ENCODE measurements at places on chromosomes 5 and 9. TPM values are rescaled to one million over a fixed set of nuclear protein-coding genes. Genes with fewer than 3 reads are reported as not detected.

Gene IGFBPL1
- not detected for total RNA-seq

GRCh38 chr9:70811638-70812037 is 309.8 kb downstream of the TRPM3 start:
- no peaks in the 10 kb centered on the region for H3K36me3 ChIP-seq
- H3K27ac ChIP-seq: no peak overlapping the region
- no peaks in the 10 kb centered on the region for H3K4me1 ChIP-seq
- no peak for DNase-seq

DNA sequence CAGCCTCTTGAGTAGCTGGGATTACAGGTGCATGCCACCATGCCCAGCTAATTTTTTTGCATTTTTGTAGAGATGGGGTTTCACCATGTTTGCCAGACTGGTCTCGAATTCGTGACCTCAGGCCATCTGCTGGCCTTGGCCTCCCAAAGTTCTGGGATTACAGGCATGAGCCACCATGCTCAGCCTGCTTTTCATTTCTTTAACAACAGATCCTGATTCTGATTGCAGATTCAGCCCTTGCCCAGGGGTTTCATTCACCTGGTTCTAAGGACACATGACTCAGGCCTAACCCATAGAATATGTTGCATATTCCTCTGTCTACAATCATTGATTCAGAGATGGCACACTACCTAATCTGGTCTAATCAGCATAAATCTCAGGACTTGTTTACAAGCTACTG is 56.1 kb upstream of the CCDC112 start:
- H3K4me1 ChIP-seq: no peaks in the 10 kb centered on the region
- no peak overlapping the region for H3K4me3 ChIP-seq
- no peak for DNase-seq
- H3K27me3 ChIP-seq: peaks cover 20% of the 10 kb centered on the region

DNA sequence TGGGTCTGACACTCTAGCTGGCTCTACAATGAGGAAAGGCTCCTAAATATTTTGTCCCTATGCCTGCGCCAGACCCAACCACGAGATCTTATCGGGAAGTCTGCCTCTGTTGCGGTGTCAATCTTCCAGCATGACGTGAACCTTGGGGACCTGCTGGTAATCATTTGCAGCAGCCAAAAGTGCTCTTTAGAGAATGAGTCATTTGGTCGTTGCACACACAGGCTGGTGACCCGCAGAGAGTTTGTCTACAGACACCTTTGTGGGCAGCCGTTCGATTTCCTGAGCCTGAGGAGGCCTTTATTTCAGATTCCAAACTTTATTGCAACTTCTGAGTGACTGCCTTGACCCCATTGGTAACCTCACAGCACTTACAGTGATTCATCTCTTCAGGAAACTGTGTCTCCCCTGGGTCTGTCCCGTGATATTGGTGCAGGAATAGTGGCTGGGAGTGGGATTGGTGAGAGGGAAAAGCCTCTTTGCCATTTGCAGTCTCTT is 326.1 kb downstream of the NSG2 start:
- no peaks in the 10 kb centered on the region for H3K36me3 ChIP-seq
- H3K4me1 ChIP-seq: no peaks in the 10 kb centered on the region
- no peak for DNase-seq
- no peak overlapping the region for H3K27ac ChIP-seq
- no peak overlapping the region for H3K4me3 ChIP-seq

- no peak for DNase-seq
- no peak overlapping the region for H3K27ac ChIP-seq
- H3K27me3 ChIP-seq: no peaks in the 10 kb centered on the region
- H3K4me1 ChIP-seq: no peaks in the 10 kb centered on the region
Measured at GRCh38 chr5:179438461-179438860, 93.2 kb upstream of the ADAMTS2 start.

Gene IL9
- total RNA-seq: 104 TPM

- no peak for DNase-seq
- no peaks in the 10 kb centered on the region for H3K27me3 ChIP-seq
- no peaks in the 10 kb centered on the region for H3K36me3 ChIP-seq
- no peak overlapping the region for H3K27ac ChIP-seq
- H3K4me3 ChIP-seq: no peak overlapping the region
- H3K4me1 ChIP-seq: peaks cover 28% of the 10 kb centered on the region
Measured at GRCh38 chr5:82364497-82364896, 86.3 kb upstream of the RPS23 start.

GRCh38 chr9:81256368-81256767 is 433.0 kb downstream of the TLE1 start:
- no peaks in the 10 kb centered on the region for H3K4me1 ChIP-seq
- no peak overlapping the region for H3K4me3 ChIP-seq
- H3K27ac ChIP-seq: no peak overlapping the region
- H3K27me3 ChIP-seq: no peaks in the 10 kb centered on the region
- no peak for DNase-seq

Gene SPATA31D4
- total RNA-seq: not detected

DNA sequence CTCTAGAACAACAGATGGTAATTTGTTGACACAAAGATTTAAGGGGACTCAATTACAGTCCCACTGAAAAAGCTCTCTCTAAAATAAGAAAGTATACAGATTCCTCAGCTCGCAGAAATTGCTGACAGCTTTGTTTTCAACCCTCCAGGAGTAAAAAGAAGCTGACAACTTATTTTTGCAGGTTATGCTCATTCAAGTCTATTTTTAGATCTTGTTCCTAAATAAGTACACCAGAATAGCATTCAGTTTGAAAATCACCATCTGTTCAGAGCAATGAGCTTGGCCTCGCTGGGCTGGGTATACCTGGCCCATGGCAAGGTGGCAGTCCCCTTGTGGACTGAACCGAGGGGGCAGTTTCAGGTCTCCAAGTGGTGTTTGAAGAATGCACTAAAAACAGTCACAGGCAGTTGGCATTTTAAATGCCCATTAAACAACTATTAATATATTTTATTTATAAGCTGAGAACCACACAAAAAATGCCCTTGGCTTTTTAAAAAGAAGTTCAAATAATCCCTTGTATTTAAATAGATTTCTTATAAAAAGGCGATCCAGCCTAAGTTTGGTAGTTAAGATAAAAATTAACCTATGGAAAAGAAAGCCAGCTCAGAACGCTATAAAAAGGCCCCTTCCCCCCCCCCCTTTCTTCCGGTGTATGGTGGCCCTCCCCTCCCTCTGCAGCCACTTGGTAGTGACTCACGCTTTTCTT is 169.2 kb downstream of the AUH start:
- no peak for DNase-seq
- H3K27me3 ChIP-seq: no peaks in the 10 kb centered on the region
- H3K27ac ChIP-seq: peak overlapping the region; percentile 96
- H3K4me1 ChIP-seq: peaks cover 56% of the 10 kb centered on the region
- peaks cover 24% of the 10 kb centered on the region for H3K36me3 ChIP-seq
- peak overlapping the region; percentile 77 for H3K4me3 ChIP-seq

Gene OLFML2A
- total RNA-seq: 0.11 TPM

Gene RMI1
- 26.1 TPM for total RNA-seq

Gene PPP3R2
- not detected for total RNA-seq

- H3K4me1 ChIP-seq: peaks cover 55% of the 10 kb centered on the region
- no peak for DNase-seq
- H3K27ac ChIP-seq: no peak overlapping the region
- H3K27me3 ChIP-seq: no peaks in the 10 kb centered on the region
- H3K36me3 ChIP-seq: peaks cover 2% of the 10 kb centered on the region
Measured at GRCh38 chr5:55603922-55604321, 69.2 kb upstream of the PLPP1 start.

Gene GARNL3
- 1.9 TPM for total RNA-seq

- H3K27ac ChIP-seq: no peak overlapping the region
- no peak overlapping the region for H3K4me3 ChIP-seq
- peak; percentile 43 for DNase-seq
- H3K36me3 ChIP-seq: no peaks in the 10 kb centered on the region
- peaks cover 5% of the 10 kb centered on the region for H3K4me1 ChIP-seq
Measured at GRCh38 chr9:68560071-68560844, 19.6 kb upstream of the TMEM252 start.
